Bone marrow (tissue), 2 donors: ENCODE measurements at places on chromosomes 5 and 9.
A peak's percentile ranks its signal among the peaks of the same experiment; 100 is the strongest.

- DNase-seq: no peak
Measured at GRCh38 chr5:150492621-150493020, 15.3 kb upstream of the NDST1 start.

DNA sequence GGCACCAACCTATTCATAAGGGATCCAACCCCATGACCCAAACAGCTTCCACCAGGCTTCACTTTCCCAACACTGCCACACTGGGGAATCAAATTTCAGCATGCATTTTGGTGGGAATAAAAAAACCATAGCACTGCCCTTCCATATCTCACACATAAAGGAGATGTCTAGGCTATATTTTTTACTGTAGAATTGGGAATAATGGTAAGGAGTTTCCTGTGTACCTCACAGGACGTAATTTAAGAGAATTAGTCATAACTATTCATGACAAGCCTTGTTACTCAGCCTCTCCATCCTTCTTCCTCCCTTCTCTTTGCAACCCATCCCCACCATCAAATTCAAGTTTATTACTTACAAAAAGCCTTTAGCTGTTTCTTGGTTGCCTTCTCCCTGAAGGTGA, 352.1 kb downstream of the MLLT3 start:
- DNase-seq: no peak

DNA sequence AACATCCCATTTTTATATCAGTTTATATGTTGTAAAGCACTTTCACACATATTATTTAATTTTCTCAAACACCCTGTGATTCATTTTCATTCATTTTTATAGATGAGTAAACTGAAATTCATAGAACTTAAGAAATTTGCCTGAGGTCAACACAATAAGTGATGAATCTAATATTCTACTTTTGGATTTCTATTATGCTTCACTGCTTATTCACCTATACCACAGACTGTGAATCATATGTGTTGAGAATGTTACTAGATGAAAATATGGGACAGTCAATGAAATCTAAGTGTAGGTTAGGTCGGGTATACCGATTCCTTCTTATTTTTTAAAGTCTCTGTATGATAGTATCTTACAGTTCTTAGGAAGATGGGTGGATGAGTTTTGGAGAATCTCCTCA, 24.8 kb downstream of the CDC37L1 start:
- no peak for DNase-seq

DNA sequence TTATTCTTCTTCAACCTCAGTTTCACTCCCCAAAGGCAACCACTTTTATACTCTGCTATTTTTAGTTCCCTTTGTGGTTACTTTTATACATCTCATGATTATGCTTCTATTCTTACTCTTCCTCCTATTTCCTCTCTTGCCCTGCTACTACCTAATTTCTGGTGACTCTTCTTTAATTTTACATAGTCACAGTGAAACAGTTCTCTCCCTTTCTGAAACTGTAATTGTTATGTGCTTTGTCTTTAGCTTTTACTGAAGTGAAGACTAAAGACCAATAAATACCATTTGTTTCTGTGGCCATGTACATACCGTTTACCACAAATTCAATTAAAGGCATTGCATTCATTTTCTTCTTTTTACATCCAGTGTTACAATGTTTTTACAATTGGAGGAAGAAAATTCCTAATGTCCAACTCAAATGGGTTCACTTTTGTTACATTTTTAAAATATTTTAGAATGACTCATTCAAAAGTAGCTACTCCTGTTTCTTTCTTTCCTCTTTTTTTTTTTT, 410.6 kb downstream of the PSAT1 start:
- no peak for DNase-seq

DNA sequence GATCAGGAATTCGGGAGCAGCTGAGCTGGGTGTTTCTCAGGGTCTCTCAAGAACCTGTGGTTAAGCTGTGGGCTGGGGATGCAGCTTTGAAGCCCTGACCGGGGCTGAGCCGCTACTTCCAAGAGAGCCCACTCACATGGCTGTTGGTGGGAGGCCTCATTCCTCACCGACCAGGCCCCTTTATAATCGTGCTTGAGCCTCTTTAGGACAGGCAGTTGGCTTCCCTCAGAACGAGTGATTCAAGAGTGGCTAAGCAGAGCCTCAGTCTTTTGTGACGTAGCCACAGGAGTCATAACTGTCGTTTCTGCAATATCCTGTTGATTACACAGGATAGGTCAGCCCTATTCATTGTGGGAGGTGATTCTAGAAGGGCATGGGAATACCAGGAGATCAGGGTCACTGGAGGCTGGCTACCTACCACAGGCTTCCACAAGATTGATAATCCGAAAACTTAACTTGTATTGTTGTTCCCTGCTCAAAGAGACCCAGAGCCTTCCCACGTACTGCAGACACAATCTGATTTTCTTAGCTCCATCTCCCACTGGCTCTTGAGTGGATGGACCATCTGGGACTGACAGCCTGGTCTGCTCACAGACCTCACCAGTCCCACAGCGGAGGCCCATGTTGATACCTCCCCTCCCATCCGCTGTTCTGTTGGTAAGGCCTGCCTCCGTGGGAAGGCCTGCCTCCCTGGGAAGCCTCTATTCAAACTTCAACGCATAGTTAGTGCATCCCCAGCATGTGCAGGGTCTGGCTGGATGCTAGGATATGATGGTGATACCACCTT, 3.0 kb upstream of the ERGIC1 start:
- DNase-seq: no peak

GRCh38 chr9:73845539-73845938, 651.6 kb upstream of the RORB start:
- no peak for DNase-seq

GRCh38 chr5:113093558-113093957, 117.0 kb downstream of the DCP2 start:
- no peak for DNase-seq

- peak; percentile 3 for DNase-seq
Measured at GRCh38 chr9:31119890-31120454, 1264.5 kb upstream of the ACO1 start.

DNA sequence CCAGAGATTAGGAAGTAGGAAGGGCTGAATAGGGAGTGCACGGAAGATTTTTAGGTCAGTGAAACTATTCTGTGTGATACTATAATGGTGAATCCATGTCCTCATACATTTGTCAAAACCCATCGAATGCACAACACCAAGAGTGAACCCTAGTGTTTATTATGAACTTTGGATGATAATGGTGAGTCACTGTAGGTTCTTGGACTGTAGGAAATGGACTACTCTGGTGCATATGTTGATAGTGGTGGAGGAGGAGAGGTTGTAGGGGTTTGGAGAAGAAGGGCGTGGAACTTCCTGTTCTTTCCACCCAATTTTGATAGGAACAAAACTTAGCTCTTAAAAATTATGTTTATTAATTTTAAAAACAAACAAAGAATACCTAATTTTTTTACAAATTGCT, 14.3 kb downstream of the CTSL start:
- DNase-seq: no peak
